ENCODE measurements at places on chromosomes 3 and 15.

DNA sequence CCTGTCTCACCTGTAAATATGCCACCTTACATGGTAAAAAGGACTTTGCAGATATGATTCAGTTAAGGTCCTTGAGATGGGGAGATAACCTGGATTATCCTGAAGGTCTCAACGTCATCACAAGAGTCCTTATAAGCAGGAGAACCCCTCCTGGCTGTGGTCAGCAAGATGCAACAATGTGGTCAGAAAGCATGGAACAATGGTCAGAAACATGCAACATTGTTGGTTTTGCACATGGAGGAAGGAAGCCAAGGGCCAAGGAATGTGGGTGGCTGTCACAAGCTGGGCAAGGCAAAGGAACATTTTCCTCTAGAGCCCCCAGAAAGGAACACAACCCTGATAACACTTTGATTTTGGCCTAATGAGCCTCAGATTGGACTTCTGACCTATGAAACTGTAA, 9.4 kb upstream of the SUMF1 start:
- peak; percentile 55 for DNase-seq

- peak; percentile 84 for DNase-seq
Measured at GRCh38 chr3:158789592-158789991, 12.3 kb upstream of the MFSD1 start.

DNA sequence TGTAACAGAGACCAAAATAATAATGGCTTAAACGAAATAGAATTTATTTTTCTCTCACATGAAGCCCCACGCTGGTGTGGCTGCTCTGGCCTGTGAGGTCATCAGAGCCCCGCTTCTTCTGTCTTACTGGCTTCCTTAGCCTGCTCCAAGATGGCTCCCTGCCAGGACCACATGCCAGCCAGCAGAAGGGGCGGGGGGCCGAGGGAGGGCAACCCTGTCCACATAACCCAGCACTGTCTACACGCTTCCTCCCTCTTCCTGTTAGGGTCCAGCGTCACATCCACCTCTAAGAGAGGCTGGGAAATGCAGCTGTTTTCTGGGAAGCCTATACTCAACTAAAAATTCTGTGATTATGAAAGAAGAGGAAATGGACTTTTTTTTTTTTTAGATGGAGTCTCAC, 107.9 kb upstream of the DLG1 start:
- DNase-seq: no peak

- DNase-seq: no peak
Measured at GRCh38 chr3:77122652-77123051, 82.8 kb downstream of the ROBO2 start.

DNA sequence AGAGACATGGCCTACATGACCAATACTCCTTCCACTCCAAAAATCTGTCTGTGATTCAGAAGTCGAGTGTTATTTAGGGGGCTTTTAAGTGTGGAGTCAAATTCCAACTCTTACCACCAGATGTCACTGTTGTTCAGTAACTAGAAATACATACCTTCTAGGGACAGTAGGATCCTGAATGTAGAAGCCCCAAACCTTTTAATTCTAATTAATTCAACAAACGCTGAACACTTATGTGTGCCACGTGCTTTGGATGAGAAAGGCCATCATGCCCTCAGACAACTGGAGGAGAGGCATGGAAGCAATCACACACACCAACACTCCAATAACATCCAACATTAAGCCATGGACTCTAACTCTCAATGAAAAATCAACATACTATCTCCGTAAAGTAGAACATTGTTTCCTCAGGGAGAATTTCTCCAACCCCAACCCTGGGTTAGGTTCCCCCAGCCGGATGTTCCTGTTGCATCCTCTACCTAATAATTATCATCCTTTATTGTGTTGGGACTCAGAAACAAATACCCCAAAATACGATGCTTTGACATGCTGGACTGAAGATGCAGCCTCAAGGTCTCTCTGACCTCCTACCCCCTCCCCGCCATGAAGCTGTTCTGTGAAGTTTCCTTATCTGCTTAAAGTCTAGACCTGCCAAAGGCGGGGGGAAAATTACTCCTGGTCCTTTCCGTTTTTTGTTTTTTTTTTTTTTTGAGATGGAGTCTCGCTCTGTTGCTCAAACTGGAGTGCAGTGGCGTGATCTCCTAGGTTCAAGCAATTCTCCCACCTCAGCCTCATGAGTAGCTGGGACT, 8.0 kb upstream of the CCDC13 start:
- peak; percentile 62 for DNase-seq

GRCh38 chr15:49686599-49686998, 65.8 kb downstream of the DTWD1 start:
- DNase-seq: no peak

GRCh38 chr15:73270366-73271097, 98.2 kb downstream of the HCN4 start:
- no peak for DNase-seq
